ENCODE measurements at places on chromosomes 1 and 21. TPM values are rescaled to one million over a fixed set of nuclear protein-coding genes. Genes with fewer than 3 reads are reported as not detected.

DNA sequence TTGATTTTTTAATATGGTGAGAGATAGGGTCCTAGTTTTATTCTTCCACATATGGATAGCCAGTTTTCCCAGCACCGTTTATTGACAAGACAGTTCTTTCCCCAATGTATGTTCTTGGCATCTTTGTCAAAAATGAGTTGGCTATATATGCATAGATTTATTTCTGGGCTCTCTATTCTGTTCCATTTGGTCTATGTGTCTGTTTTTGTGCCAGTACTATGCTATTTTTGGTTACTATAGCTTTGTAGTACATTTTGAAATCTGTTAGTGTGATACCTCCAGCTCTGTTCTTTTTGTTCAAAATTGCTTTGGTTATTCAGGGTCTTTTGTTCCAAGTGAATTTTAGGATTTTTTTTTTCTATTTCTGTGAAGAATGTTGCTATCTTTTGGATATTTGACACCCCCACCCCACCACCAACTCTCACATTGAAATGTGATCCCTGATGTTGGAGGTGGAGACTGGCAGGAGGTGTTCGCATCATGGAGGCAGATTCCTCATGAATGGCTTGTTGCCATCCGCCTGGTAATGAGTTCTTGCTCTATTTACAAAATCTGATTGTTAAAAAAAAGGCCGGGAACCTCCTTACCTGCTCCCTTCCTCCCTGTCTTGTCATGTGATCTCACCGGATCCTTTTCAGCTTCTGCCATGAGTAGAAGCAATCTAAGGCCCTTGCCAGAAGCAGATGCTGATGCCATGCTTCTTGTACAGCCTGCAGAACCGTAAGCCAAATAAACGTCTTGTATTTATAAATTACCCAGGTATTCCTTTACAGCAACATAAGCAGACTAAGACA, 54.8 kb upstream of the KRTAP19-8 start:
- no peak for DNase-seq

Gene DNMT3L
- polyA plus RNA-seq = not detected

DNA sequence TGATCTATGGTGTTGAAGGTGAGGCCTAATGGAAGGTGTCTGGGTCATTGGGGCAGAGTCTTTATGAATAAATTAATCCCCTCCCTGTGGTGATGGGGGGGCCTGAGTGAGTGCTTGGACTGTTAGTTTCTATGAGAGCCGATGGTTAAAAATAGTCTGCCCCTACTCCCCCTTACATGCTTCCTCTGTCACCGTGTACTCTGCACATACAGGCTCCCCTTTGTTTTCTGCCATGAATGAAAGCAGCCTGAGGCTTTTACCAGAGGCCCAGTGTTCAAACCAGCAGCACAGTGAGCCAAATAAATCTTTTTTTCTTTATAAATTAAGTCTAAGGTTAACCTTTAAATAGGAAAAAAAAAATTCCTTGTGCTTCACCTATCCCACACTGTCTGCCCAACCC, 657.0 kb downstream of the AMY1C start:
- no peak for DNase-seq

Gene LCA5L
- 0.79 TPM for polyA plus RNA-seq

- no peak for DNase-seq
These were observed 655.4 kb downstream of the LTN1 start for GRCh38 chr21:28337315-28337714.

GRCh38 chr1:4328402-4329071, 325.9 kb upstream of the AJAP1 start:
- no peak for DNase-seq

DNA sequence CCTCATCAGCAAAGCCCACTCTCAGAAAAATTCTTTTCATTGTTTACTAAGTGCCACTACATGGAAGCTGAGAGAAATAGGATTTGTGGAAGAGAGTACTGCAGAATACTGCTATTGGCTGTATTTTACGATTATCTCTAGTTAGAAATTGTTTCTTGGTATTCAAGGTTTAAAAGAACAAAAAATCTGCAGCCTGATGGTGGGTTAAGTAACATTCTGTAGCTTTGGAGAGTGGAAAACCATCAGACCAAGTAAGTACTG, 27.3 kb downstream of the PTTG1IP start:
- no peak for DNase-seq

- no peak for DNase-seq
These were observed 5.4 kb upstream of the KRTAP10-8 start for GRCh38 chr21:44606495-44606894.

Gene LCE1A
- polyA plus RNA-seq = not detected

GRCh38 chr1:206446688-206447421, 23.4 kb upstream of the IKBKE start:
- no peak for DNase-seq

- DNase-seq = no peak
These were observed 228.8 kb downstream of the COL11A1 start for GRCh38 chr1:102879439-102879993.

- DNase-seq = peak; percentile 4
These were observed 130.8 kb downstream of the PGBD5 start for GRCh38 chr1:230295367-230295766.
